ENCODE measurements at places on chromosomes 4 and X. TPM values are rescaled to one million over a fixed set of nuclear protein-coding genes. Genes with fewer than 3 reads are reported as not detected.

The COL25A1 gene
- 4.1 TPM for total RNA-seq

The PRRG1 gene
- 12.3 TPM for total RNA-seq

The NAT8L gene
- under 0.01 TPM for total RNA-seq

The ZFP92 gene
- total RNA-seq, result under 0.01 TPM
